Tibial nerve (tissue), 4 donors: ENCODE measurements at places on chromosomes 12 and 14. TPM values are rescaled to one million over a fixed set of nuclear protein-coding genes. Genes with fewer than 3 reads are reported as not detected.

DNA sequence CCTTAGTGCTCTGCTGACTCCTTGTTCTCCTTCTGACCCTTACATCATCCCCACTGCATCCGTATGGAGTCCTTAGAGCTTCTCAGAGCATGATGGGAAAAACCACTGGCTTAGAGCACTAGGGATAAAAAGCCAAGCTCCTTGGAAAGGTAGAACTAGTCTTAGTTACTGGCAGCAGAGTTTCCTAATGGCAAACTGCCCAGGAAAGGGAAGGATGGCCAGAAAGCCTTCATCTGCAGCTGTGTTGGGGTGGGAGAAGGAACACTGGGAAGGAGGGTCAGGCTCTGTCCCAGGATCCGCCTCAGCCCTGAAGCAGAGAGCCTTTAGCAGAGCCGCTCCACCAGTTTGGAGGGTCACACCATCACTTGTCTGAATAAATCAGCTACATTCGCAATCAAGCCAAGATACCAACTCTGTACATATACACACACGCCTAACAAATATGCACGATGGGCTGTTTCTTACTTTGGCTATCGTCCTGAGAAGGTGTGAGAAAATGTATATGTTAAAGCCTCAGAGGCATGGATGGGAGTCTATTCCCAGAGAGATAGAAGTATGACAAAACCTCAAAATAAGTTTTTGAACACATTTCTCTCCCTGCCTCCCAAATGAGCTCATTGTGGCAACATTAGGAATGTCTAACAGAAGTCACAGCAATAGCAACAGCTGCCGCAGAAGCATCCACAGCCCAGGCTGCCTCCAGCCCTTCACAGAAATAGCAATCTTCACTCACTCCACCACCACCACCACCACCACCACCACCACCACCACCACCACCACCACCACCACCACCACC, 18.6 kb upstream of the GALNT8 start:
- no peaks in the 10 kb centered on the region for H3K27me3 ChIP-seq
- peaks cover 10% of the 10 kb centered on the region for H3K36me3 ChIP-seq
- no peak overlapping the region for H3K27ac ChIP-seq

DNA sequence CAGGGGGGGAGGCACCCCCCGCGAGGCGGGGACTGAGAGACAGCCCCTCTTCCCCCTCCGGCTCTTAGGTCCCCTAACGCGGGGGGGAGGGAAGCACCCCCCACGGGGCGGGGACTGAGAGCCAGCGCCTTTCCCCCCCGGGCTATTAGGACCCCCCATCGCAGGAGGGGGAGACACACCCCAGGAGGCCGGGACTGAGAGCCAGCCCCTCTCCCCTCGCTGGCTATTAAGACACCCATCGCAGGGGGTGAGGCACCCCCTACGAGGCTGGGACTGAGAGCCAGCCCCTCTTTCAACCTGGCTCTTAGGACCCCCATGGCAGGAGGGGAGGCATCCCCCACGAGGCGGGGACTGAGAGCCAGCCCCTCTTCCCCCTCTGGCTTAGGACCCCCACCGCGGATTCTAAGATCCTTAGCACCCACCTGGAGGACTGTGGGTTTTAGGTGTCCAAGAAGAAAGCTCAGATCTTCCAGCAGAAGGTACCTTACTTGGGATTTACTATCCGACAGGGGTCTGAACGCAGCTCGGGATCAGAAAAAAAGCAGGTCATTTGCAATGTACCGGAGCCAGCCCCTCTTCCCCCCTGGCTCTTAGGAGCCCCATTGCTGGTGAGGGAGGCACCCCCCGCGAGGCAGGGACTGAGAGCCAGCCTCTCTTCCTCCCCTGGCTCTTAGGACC, 197.8 kb upstream of the PZP start:
- no peak overlapping the region for H3K27ac ChIP-seq
- no peak overlapping the region for H3K4me3 ChIP-seq
- no peaks in the 10 kb centered on the region for H3K4me1 ChIP-seq
- H3K36me3 ChIP-seq, result no peaks in the 10 kb centered on the region
- DNase-seq, result no peak

- no peaks in the 10 kb centered on the region for H3K36me3 ChIP-seq
- H3K27ac ChIP-seq, result peak overlapping the region; percentile 97
- no peaks in the 10 kb centered on the region for H3K27me3 ChIP-seq
- H3K4me3 ChIP-seq, result no peak overlapping the region
- DNase-seq, result no peak
- H3K4me1 ChIP-seq, result peaks cover 100% of the 10 kb centered on the region
These were observed 39.1 kb upstream of the PNMA1 start for GRCh38 chr14:73753124-73753886.

PLEK2 gene
- not detected for total RNA-seq

DNA sequence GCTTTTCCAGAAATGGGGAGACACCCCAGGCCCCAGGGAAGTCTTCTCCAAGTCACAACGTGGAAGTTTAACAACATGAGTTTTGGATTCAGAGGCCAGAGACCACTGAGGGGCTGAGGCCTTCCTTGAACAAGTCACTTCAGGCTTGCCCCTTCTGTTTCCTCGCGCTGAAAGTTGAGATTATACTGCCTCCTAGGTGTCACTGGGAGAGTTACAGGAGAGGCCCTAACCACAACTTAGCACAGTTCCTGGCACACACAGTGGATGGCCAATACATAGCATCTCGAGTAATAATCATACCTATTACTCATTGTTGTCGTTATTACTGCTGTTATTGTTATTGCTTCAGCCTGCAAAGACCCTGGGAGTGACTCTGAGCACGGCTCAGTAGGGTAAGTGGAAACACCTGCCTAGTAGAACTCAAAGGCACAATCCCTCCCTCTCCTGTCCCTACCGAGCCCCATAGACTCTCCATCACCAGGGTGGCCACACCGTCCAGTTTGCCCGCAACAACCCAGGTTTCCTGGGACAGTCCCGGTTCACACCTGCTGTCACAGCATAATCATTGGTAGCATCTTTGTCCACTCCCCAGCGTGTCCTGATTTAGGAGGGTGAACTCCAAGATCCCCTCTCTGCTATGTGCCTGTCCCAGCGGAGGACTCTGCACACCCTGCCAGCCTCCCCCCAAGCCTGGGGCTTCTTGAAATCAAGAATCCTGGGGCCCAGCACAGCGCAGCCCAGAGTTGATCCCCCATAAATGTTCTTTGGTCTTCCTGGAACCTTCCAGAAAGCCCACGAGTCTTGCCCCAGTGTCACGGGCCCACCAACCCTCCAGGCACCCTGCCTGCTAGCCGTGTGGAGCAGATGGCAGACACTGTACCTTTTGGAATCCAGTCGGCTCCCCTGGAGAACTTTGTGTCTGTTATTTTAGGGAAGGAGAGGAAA, 85.0 kb downstream of the SYNE3 start:
- H3K27me3 ChIP-seq, result no peaks in the 10 kb centered on the region
- H3K27ac ChIP-seq, result peak overlapping the region; percentile 37
- H3K36me3 ChIP-seq, result no peaks in the 10 kb centered on the region
- H3K4me1 ChIP-seq, result peaks cover 10% of the 10 kb centered on the region
- no peak for DNase-seq
- H3K4me3 ChIP-seq, result no peak overlapping the region

STXBP6 gene
- 12.6 TPM for total RNA-seq

DNA sequence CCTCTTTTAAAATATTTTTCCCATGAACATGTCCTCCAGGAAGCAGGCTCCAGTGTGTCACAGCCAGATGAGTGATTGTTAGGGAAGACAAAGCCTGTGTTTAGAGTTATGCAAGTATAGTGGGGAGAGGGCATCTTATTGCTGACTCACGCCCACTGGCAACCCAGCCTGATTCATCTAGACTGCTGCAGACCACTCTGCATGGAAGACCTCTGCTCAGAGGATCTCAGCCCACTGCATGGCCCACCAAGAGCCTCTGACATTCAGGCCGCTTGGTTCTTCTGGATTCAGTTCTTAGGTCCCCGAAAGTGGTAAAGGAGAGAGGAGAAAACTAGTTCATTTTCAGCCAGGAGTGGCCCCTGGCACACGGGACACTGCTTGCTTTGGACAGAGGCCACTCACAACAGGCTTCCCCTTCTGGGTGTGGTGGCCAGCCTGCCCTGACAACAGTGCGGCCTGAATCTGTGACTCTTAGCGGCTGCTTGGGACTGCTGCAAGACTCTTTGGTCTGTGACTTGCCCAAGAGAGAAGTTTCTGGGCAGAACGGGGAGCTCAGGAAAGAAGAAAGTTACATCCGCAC, 266.3 kb downstream of the ZFP36L1 start:
- H3K4me3 ChIP-seq, result no peak overlapping the region
- H3K27me3 ChIP-seq, result no peaks in the 10 kb centered on the region
- H3K4me1 ChIP-seq, result peaks cover 55% of the 10 kb centered on the region
- peak overlapping the region; percentile 65 for H3K27ac ChIP-seq
- no peak for DNase-seq
- no peaks in the 10 kb centered on the region for H3K36me3 ChIP-seq

GRCh38 chr12:61369241-61369910, 890.8 kb upstream of the USP15 start:
- no peak for DNase-seq
- H3K27ac ChIP-seq, result no peak overlapping the region
- H3K27me3 ChIP-seq, result no peaks in the 10 kb centered on the region
- H3K4me3 ChIP-seq, result no peak overlapping the region
- no peaks in the 10 kb centered on the region for H3K36me3 ChIP-seq
- no peaks in the 10 kb centered on the region for H3K4me1 ChIP-seq

- no peaks in the 10 kb centered on the region for H3K4me1 ChIP-seq
- H3K36me3 ChIP-seq, result no peaks in the 10 kb centered on the region
- no peak overlapping the region for H3K27ac ChIP-seq
These were observed 206.4 kb downstream of the BCL11B start for GRCh38 chr14:99065551-99065950.

STON2 gene
- 21.6 TPM for total RNA-seq

DNA sequence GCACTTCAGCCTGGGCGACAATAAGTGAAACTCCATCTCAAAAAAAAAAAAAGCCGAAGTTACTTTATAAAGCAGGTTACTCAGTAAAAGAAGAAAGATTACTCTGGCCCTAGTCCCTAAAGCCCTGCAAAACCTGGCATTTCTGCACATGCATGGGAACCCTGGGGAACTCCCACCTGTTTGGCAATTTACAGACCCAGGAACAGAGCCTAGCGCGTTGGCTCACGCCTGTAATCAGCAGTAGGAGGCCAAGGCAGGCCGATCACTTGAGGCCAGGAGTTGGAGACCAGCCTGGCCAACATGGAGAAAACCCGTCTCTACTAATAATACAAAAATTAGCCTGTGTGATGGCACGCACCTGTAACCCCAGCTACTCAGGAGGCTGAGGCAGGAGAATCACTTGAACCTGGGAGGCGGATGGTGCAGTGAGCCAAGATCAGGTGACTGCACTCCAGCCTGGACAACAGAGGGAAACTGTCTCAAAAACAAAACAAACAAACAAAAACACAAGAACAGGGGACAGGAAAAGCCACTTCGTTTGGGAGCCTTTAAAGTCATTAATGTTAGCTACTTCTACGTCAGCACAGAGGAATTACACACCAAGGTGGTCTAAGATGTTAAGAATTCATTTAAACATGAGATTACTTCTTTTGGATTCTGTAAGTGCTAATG, 34.1 kb upstream of the SPTSSA start:
- no peaks in the 10 kb centered on the region for H3K36me3 ChIP-seq
- no peaks in the 10 kb centered on the region for H3K27me3 ChIP-seq
- peaks cover 23% of the 10 kb centered on the region for H3K4me1 ChIP-seq
- H3K27ac ChIP-seq, result peak overlapping the region; percentile 94
- no peak overlapping the region for H3K4me3 ChIP-seq
- peak; percentile 28 for DNase-seq

GRCh38 chr12:4860741-4861140, 49.0 kb upstream of the KCNA1 start:
- H3K27me3 ChIP-seq, result peaks cover 5% of the 10 kb centered on the region
- DNase-seq, result no peak
- H3K27ac ChIP-seq, result no peak overlapping the region
- peaks cover 8% of the 10 kb centered on the region for H3K4me1 ChIP-seq

SLC6A12 gene
- 0.60 TPM for total RNA-seq
